Smooth muscle cell of the brain vasculature (primary cell): ENCODE measurements at places on chromosomes 2 and 18.

DNA sequence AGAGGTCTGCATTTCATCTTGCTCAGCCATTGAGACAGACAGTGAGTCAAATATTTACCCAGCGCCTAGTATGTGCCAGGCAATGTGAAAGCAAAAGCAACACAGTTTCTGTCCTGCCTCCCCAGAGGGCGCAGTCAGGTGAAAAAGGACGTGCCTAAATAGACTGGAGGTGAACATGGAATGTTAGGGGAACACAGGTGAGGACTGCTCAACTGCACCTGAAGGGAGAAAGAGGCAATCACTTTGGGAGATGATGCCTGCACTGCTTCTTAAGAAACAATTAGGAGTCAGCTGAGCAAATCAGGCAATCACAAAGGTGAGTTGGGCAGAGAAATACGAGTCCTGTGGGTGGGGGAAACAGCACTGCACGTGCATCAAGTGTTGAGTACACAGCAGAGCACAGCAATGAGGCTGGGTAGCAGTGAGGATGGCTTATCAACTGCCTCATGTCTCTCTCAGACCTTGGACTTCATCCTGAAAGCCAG, 218.3 kb upstream of the SMAD7 start:
- no peak for DNase-seq

DNA sequence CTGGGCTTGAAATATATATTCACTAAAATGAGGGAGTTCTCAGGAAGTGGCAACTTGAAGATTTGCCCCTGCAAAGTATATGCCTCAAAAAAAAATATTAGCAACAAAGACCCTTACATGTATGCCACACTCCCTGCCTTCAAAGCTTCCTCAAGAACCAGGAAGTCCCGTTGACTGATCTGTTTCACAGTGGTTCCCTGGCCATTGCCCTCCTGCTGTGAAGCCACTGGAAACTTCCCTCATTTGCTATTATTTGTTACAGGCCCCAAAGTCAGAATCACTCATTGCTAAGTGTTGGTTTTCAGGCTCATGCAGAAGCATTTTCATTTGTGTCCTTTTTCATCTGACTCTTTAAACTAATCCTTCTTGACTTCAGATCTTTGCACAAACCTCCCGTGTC, 421.5 kb downstream of the ZNF521 start:
- DNase-seq, result no peak

- no peak for DNase-seq
Measured at GRCh38 chr2:189865826-189866225, 81.6 kb downstream of the PMS1 start.

- DNase-seq, result no peak
Measured at GRCh38 chr2:58876126-58876525, 635.0 kb upstream of the FANCL start.

DNA sequence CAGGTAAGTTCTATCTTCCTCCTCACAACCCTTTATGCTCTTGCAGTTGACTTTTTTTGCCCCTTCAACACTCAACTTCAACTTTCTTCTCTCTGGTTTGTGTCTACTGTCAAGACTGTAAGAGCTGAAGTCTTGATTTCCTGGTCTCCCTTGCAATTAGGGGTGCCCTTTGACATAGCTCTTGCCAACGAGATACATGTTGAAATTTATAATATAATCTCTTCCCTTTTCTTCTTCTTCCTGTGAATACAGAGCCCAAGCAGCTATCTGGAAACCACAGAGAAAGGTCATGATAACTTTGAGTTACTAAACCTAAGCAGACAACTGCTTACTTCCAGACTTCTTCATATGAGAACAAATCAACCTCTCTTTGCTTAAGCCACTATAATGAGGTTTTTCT, 163.5 kb downstream of the MC4R start:
- no peak for DNase-seq

GRCh38 chr18:58624011-58624410, 4.9 kb downstream of the ALPK2 start:
- no peak for DNase-seq

- DNase-seq, result no peak
Measured at GRCh38 chr2:44944952-44945612, 3.6 kb downstream of the SIX3 start.

GRCh38 chr18:62788876-62789275, 73.5 kb downstream of the PHLPP1 start:
- no peak for DNase-seq

GRCh38 chr2:218405746-218406208, 6.1 kb downstream of the CTDSP1 start:
- no peak for DNase-seq

- DNase-seq, result no peak
Measured at GRCh38 chr18:22564036-22564435, 146.3 kb upstream of the CTAGE1 start.

GRCh38 chr2:204234879-204235278, 298.3 kb downstream of the ICOS start:
- no peak for DNase-seq

DNA sequence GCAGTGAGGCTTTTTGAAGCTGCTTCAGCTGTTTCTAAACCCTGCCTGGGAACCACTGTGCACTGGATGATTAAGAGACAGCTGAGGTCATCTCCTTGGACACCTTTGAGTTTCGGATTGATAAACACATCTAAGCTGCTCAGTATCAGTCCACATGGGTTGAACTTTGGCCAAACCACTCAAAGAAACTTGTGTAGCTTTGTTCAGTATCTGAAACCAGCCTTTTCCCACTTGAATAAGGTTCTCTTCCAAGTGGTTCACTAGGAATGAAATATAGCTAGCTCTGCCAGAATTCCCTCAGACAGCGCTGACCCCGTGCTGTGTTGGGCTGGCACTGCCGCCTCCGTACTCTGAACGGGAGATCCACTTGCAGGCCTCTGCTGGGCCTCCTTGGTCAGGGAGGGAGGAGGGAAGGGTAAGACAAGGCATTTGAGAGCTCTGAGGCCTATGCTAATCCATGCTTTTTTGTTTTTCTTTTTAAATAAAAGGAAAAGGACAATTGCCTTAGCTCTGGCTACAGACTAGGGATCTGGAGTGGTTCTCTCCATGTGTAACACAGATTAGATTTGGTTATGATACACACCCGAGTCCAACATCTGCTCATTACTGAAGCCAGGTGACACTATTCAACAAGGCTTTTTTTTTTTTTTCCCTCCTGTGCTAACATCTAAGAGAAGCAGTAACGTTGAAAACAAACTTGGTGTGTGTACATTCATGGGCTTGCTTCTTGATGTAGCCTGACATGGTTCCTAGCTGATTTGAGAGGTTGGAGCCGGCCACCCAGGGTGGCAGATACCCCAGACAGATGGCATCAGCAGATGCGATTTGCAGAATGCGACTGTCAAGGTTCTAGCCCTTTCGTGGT, 67.7 kb downstream of the NCK2 start:
- peak; percentile 9 for DNase-seq

GRCh38 chr2:16832910-16833309, 167.3 kb upstream of the CYRIA start:
- no peak for DNase-seq

DNA sequence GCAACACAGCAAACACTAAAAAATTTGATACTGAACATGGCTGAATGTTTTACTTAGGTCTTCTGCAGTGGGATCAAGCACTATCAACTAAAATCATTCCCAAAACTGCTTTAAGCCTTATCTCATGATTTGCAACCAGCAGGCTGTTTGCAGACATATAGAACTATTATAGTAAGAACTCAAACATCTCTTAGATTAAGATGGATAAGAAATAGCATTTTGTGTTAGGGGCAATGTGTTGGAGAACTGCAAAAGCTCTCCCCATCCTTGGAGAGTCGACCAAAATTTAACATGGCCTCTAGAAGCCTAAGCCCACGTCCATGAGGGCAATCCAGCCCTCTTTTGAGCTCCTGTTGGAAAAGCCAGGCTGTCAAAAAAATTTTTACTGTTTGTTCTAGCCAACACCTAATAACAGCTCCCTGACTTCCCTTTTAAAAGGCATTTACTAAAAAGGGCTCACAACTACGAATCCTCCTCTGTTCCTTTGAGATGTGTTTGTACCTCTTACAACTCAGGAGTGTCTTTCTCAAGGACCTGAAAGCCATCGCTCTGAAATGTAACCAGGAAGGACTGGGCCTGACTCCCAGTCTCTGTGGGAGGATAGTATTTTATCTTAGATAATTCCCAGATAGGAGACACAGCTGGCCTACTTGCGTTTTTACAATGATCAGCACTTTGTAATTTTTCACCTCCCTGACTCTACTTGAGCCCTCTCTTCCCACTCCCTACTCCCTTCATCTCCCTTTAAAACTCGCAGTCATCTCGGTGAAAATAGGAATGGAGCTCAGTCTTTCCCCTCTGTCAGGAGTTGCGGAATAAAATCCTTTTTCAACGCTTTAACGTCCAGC, 1.4 kb downstream of the KRCC1 start:
- DNase-seq, result no peak

DNA sequence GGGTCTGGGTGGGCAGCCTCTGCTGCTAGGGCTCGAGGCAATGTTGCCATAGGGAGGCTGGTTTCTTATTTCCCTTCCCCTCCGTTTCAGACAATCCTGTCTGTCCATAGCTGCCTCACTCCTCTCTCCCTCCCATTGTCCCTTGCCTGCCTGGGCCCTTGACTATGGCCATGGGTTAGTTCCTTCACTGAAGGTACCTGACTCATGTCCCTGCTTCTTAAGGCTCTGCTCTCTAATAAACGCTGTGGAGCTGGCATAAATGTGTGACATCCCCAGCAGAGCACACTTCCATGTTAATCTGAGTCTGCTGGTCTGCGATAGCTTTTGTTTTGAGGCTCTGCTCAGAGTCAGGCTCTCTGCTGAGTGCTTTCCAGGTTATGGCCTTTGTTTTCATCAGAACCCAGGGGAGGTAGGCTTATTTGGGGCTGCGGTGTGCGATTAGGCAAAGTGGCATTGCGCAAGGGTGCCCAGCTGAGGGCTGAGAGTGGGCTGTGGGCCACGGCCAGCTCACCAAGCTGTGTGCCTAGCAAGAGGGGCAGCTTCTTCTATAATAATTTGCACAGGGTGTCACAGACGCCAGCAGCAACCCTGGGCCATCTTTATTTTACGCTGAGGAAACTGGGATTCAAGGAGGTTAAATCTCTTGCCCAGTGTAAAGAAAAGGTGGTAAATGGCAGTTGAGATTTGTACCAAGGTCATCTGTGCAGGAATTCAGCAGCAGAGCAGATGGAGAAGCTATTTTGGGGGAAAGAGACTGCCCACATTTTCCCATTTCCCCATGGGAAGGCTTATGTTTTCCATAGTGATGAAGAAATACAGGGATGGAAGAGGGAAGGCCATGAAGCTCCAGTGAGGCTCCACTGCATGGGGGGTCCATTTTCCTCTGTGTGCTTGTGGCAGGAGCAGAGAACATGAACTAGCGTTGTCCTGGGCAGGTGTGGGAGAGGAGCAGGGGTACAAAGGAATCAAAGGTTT, 25.6 kb downstream of the MRPL33 start:
- no peak for DNase-seq

GRCh38 chr2:143623231-143623908, 494.2 kb downstream of the ARHGAP15 start:
- DNase-seq, result no peak

DNA sequence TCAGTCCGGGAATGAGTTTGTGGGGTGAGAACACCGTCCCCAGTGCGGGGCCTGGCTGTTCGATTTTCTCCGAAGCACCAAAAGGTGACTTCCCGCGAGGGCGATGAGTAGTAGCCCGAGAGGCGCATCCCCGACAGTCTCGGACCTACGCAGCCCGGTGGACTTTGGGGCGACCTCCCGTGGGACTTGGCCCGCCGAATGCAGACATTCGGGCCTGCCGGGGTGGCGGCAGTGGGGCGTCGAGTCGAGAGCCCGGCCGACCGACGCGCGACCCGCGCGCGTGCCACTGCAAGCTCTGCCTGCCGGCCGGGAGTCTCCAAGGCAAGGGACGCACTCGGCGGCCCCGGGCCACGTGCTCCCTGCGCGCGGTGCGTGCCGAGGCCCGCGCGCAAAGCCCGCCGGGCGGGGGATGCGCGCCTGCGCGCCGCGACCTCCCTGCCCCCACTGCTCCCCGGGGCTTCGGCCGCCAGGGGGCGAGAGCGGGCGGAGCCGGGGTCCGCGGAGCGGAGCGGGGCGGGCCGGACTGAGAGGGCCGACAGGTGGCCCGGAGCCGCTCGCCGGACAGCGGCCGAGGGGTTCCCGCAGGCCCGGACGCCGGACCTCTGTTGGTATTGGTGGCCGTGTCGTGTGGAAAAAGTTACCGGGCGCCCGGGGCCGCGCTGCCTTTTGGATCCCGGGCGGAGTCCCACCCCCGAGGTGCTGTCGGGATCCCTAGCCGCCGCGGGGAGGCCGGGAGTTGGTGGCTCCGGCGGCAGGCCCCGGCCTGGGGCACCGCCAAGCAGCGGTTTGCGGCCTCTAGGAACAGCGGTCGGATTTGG, 1.9 kb downstream of the PTMA start:
- no peak for DNase-seq

DNA sequence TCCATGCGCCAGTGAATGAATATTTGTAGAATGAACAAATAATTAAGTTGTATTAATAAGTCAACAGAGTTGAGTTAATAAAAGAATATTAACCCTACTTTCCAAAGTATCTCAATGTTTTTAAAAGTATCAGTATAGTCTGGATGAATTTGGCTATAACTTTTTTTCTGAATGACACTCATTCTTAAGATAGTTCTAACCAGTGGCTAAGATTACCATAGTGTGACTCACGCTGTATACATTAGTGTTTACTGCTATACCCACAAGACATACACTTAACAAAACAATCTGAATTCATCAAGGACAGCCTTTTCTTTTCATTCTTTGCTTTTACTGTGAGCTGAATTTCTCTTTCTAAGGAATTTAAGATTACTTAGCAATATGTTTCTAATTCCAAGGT, 77.0 kb upstream of the PDE1A start:
- no peak for DNase-seq

GRCh38 chr2:219718066-219718465, 90.6 kb downstream of the SLC4A3 start:
- DNase-seq, result no peak

DNA sequence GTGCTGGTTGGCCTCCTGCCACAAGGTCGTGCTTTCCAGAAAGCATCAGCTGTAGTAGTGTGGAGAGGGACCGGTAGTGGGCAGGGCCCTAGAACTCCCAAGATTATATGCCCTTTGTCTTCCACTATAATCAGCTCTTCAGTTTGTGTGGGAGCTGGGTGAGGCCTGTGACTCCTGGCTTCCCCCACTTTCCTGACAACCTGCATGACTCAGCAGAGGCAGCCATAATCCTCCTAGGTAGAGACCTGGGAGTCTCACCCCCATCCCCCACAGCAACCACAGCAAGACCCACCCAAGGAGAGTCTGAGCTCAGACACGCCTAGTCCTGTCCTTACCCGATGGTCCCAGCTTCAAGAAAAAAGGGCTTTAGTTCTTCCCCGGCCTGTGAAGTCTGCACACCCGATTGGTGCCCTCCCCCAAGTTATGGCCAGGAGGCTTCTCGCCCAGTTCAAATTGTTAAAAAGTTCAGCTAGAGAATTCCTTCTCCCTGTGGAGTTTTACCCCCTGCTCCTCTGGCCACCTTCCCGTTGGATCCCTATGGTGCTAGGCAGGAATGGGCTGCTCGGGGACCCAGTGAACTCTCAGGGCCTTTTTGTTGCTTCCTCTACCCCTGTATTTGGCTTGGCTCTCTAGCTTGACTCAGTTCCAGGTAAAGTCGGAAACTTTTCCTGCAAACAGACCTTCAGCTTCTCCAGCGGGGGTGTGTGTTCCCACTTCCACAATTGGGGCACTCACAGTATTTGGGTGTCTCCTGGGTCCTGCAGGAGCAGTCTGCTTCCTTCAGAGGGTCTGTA, 57.8 kb upstream of the FAM237A start:
- no peak for DNase-seq
